Kidney (tissue), 22 donors: ENCODE measurements at places on chromosomes 7 and 10.

- no peak for DNase-seq
Observed at GRCh38 chr10:33027088-33027487, 69.1 kb upstream of the ITGB1 start.

GRCh38 chr10:77844177-77844576 lies 82.4 kb downstream of the DLG5 start:
- no peak for DNase-seq

DNA sequence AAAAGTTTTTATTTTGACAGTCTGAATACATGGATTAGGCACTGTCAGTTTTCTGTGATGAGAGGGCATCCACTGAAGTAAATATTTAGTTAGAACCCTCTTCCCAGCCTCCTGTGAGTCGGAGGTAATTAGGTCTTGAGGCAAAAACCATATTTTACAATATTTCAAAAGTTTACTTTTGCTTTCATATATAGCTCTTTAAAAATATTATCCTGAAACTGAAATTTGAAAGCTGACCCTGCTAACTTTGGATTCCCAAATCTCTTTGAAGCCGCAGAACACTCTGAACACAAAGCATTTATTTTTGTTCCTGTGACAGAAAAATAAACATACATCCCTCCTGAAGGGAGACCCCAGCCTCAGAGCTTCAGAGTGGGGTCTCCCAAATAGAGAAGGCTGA lies 317.4 kb downstream of the KIF20B start:
- no peak for DNase-seq

DNA sequence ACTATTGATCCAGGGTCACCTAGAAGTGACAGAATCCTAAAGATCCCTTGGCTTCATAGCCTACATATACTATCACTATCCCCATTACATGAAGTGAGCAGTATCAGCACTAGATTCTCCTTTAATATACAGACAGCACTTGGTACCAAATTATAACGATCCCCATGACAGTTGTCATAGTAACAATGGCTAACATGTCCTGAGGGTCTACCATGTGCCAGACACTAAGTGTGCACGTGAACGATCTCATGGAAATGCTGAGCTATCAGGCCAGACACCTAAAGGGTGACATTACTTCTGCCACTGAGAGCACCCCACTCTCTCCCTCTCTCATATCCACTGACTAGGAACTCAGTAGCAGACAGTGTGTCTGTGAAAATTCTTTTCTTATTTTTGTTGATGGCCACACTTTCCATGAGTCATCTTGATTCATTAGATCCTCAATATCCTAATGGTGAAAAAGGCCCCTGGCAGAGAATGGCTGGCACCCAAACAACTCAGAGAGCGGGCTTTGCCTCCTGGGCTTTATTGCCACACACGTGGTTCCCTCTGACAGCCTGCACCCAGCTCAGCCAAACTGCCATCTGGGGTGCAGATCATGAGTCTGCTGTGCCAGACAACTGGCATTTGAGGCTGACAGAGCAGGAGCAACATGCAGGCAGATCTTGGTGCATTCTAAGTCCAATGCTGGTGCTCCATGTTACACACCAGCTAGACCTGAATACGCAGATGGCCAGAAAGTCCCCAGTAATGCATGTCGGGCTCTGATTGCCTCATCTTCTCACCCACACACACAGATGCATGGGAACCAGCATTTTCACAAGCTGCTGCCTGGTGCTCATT lies 176.3 kb downstream of the DGKI start:
- no peak for DNase-seq

GRCh38 chr7:112383671-112384417 lies 66.4 kb upstream of the IFRD1 start:
- peak; percentile 56 for DNase-seq

- DNase-seq: no peak
Observed at GRCh38 chr10:97723001-97723400, 9.5 kb downstream of the MARVELD1 start.

DNA sequence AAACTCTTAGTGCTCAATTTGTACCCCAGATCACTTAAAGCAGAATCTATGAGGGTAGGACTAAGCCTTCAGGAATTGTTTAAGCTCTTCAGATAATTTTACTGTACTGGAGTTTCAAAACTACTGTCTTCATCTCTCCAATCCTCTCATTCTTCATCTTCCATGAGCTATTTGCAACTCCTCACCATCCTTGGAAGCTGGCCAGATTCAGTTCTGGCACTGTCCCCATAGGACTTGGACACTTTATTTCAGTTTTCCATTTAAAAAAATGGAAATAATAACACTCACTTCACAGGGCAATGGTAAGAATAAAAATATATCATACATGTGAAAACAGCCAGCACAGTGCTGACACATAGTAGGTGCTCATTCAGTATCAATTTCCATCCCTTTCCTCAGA lies 74.6 kb downstream of the PPP1R17 start:
- DNase-seq: no peak

GRCh38 chr10:60893231-60893630 lies 50.8 kb downstream of the RHOBTB1 start:
- no peak for DNase-seq

DNA sequence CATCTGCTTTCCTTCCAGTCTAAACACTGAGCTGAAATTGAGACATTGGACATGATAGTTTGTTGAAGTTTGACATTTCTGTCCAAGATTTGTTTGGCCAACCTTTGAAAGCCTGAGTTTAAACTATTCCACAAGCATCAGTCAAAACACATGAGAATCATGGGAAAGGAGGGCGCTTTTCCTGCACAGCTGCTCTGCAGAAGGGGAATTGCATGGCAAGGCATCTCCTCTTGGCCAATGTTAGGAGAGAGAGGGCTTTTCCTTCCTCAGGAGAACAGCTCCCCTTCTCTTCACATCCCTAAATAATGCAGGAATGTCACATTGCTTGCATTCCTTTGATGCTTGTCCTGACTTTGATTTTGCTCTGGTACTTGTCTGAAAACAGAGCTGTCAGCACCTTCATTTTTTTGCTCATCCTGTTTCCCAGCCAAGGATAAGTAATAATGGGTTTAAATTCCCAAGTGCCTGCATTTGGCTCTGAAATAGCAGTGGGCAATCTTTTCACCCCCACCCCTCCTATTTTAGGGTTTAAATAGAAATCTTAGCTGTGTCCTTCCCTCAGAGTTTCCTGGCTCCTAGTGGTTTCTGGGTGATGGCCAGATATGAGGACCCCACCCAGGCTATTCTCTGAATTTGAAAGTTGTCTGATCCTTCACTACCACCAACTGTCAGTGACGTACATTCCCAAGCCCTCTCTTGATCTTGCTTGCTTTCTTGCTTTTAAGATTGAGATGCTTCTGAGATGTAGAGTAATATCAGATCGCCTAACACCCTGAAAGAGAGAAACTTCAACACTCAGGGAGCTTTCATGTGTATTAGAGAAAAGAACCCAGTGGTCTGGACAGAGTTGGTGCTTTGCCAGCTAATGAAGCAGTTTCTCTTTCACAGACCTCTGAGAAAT lies 75.2 kb upstream of the NPVF start:
- peak; percentile 54 for DNase-seq

DNA sequence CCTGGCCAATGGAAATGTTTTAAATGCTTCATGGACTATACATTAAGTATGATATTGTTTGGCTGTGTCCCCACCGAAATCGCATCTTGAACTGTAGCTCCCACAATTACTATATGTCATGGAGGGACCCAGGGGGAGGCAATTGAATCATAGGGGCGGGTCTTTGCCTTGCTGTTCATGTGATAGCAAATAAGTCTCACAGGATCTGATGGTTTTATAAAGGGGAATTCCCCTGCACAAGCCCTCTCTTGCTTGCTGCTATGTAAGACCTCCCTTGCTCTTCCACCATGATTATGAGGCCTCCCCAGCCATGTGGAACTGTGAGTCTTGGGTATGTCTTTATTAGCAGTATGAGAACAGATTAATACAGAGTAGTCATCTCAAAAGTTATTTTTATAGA lies 32.4 kb upstream of the GRB10 start:
- DNase-seq: no peak

- no peak for DNase-seq
Observed at GRCh38 chr10:104268405-104268712, 625 bp upstream of the GSTO2 start.

DNA sequence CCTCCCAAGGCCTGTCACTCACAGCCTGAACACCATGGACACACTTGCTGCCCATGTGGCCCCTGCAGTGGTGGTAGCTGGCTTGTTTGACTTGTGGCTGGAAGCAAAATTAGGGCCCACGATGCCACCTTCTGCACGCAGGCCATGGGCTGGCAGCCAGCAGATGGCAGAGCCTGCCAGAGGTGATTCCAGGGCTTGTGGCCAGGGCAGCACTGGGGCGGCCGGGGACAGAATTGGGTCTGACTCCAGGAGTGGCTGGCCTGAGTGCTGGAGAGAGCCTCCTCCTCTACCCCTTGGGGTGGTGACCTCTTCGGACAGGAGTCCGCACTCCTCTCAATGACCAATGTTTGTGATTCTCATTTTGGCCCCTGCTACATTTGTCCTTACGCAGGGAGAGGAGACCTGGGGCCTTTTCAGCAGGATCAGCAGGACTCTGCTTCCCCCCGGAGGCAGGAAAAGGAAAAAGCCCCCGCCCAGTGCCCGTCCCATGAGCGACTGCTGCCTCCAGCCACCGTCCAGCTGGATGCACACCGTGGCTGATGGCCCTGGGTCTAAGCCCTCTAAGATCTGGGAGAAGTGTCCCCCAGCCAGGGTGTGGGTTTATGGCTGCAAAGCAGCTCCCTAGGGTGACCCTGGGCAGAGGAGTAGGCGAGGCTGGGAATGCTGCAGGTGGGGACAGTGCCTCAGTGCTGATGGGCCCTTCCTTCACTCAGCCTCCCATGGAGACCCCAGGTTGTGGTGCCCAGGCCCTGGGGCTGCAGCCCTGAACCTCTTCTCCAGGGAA lies 26.5 kb downstream of the DNAJB12 start:
- DNase-seq: peak; percentile 84

DNA sequence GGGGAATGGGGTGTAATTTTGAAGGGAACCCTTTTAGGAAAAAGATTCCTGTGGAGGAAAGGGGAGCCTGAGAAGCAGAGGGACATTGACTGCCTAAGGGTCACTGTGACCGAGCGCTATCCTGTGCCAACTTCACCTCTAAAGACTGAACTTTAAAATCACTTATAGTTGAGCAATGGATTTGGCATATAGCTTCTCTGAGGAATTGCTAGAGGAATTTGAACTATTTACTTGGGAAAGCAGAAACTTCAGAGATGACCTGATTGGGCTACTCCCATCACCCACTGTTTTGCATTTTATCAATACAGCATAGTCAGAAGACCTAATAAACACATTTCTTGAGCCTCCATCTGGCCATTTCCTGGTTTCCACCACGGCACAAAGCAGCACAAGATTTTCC lies 23.7 kb upstream of the WNT16 start:
- no peak for DNase-seq

DNA sequence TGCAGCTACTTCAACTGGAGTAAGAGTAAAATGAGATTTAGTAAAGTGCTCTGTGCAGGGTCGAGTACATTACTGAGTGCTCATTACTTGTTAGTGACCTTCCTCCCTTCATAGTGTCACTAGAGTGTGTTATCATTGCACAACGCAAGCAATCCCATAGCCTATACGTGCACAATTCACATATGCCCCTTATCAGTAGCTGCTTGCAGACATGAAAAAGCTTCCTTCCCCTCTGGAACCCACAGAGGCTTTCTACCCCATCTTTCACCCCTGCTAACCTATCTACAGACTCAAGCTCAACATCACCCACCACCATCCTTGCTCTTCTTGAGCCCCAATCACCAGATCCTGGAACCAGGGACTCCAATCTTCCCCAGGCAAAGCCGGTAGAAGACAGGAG lies 59.3 kb downstream of the C7orf25 start:
- DNase-seq: no peak

GRCh38 chr10:8444630-8445029 lies 390.1 kb downstream of the GATA3 start:
- peak; percentile 26 for DNase-seq

DNA sequence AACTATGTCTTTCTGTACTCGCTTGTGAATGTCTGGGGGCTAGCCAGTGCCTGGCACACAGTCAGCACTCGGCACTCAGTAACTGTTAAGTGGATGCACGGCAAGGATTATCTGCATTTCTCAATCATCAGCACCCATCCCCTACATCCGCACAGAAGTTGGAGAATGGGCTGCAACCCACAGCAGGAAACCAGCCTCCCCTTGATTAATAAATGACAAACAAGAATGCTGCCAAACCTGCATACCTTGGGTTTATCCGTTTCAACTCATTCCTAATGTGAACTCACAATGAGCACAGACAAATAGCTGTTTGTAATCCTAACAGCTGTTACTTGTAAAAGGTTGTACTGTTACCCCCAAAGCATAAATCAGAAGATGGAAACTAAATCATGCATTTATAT lies 28.9 kb downstream of the PPP1R3C start:
- peak; percentile 91 for DNase-seq

GRCh38 chr10:17878896-17879295 lies 69.7 kb downstream of the MRC1 start:
- DNase-seq: peak; percentile 65

- peak; percentile 91 for DNase-seq
Observed at GRCh38 chr7:73718905-73719805, at the start of gene STX1A. Gene STX1A (minus strand): TSS chr7:73719669. CDS start chr7:73719631, 38 bp downstream.

DNA sequence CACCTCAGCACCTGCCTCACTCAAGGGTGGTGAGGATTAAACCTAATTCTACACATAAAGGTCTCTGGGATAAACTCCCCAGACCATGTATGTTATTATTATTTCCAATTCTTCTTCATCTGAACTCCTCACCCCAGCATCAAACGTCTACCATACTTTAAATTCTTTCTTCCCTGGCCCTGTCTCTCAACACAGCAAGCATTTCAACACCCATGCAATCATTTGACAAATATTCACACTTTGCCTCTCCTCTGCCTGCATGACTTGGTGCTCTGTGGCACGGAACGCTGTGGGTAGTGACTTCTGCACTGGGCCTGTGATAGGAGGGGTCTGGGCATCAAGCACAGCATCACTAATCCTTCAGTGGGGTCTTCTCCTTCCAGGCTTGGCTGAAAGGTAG lies 490.8 kb downstream of the TNS3 start:
- no peak for DNase-seq

DNA sequence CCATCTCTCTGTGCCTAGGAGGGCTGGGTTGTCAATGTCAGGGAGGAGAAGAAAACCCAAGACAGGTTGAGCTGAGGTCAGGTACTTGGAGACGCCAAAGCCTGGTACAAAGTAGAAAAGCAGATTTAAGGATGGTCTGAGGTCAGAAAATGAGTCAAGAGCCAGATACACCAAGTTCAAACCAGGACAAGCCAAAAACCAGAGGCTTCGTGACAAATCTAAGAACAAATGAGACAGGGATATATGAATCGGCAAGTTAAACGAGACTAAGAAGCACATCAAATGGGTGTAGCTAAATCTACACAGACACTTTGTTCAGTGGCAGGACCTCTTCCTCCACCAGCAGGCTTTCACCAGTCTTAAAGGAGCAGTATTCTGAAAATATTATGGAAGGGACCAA lies 34.2 kb downstream of the C7orf33 start:
- DNase-seq: peak; percentile 8

DNA sequence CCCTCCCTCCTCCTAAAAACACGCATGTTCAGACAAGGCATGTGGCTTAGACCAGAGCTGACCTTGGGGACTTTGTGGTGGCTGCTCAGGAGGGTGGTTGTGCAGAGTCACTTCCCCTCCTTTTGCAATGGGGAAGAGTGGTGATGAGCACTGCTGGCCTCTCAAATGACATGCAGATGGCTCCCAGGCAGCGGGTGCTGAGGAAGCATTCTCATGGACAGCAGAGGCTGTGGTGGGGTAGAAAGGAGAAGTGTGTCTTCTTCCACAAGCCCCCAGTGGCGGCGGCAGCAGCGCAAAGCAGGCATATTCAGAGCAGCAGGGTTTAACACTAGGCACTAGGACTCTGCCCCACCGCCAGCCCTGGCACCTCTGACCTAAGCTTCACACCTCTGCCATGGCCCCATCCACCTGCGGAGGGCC lies 105.9 kb upstream of the ANLN start:
- peak; percentile 82 for DNase-seq
